Hematopoietic multipotent progenitor cell treated with erythropoietin and hydrocortisone succinate and interleukin-3 and kit ligand, for 15 days (in vitro differentiated cells): ENCODE measurements at places on chromosomes 16 and 17.

- no peak for DNase-seq
Measured at GRCh38 chr17:61809816-61810392, 53.4 kb downstream of the BRIP1 start.

- DNase-seq = no peak
Measured at GRCh38 chr17:75614006-75614405, 19.2 kb upstream of the SMIM5 start.

- no peak for DNase-seq
Measured at GRCh38 chr17:66654106-66654740, 180.7 kb upstream of the CACNG5 start.

DNA sequence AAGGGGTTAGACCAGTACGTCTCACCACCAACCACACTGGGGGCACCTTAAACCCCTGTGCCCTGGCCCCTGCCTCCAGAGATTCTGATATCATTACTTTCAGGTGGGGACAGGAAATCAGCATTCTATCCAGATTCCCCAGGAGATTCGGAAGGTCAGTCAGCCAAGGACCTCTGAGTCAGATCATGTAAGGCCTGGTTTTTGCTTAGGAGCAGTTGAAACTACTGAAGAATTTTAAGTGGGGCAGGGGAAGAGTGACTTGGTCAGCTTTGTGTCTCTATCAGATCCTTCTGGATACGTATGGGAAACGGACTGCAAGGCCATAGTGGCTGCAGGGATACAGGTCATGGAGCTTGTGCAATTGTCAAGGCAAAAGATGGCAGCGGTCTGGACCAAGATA lies 9.0 kb downstream of the EMP2 start:
- DNase-seq = no peak

- DNase-seq = no peak
Measured at GRCh38 chr16:35560637-35560984, 2101.2 kb downstream of the TP53TG3F start.

DNA sequence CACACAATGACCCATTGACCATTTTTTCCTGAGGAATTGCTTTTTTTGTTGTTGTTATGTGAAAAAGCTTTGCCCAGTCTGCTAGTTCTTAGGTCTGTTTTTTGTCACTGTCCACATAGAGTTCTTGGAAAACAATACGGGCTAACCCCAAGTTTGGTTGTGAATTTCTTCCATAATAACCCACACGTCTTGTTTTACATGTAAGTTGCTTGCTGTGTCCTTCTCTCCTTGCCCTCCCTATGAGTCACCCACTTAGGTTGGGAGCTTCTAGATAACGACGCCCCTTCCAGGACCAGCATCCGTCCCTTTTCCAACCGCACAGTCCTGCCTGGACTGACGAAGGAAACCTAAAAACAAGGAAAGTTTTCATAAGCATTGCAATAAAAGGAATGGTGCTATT lies 175.3 kb upstream of the HS3ST3A1 start:
- DNase-seq = no peak

DNA sequence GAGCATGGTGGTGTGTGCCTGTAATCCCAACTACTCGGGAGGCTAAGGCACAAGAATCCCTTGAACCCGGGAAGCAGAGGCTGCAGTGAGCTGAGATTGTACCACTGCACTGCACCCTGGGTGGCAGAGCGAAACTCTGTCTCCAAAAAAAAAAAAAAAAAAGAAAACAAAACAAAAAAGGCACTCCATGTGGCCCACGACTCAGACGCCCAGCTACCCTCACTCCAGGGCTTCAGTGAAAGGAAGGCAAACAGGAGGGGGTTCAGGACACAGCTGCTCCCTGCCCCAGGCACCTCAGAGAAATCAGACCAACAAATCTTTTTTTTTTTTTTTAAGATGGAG lies 91.7 kb downstream of the LITAF start:
- DNase-seq = no peak

DNA sequence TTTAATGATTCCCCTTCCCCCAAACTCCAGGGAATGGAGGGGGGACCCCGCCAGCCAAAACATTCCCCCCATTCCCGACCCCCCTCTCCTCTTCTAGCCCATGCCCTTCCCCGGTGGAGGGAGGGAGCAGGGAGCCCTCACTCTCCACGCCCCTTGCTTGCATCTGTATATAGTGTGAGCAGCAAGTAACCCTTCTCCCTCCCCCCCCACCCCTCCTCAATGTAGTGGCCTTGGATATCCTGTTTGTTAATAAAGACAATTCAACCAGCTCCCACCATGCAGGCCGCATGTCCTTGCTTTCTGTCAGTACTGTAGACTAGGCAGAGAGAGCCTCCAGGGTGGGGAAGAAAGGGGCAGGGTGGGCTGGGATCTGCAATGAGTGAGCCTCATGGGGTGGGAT lies 1.6 kb upstream of the C17orf107 start:
- no peak for DNase-seq

DNA sequence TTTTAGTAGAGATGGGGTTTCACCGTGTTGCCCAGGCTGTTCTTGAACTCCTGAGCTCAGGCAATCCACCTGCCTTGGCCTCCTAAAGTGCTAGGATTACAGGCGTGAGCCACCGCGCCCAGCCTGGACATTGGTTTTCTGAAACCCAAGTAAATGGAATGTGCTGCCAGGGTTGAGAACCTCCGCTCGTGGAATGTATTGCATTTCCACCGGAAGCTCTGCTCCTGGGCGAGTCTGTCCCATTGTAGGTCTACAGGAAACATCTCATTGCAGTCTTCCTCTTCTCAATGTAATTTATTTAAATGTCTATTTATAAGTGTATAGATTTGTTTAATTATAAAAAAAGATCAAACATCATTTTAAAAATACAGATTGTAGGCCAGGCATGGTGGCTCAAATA lies 57.4 kb upstream of the HAPSTR1 start:
- DNase-seq = no peak

DNA sequence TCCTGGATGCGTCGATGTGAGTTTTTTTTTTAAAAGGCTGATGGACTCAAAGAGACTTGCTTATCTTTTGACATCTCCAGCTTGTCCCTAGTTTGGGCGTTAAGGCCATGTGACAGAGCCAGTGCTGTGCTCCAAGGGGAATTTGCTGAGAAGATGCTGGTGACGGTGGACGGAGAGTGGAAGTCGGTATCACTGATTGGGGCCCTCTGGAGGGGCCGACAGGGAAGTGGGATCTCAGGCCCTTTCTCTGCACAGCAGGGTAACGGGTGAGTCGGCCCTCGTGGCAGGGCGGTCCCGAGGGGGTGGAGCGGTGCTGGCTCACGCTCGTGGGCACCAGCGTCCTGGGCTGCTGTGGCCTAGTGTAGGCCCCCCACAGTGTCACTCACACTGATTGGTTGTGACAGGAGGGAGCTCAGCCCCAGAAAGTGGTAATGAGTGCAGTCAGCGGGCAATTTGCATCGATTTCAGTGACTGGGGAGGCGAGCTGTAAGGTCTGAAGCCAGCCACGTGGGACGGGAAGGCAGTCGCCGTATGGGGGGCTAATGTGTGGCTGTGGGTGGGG lies 91.3 kb downstream of the TBC1D16 start:
- no peak for DNase-seq

DNA sequence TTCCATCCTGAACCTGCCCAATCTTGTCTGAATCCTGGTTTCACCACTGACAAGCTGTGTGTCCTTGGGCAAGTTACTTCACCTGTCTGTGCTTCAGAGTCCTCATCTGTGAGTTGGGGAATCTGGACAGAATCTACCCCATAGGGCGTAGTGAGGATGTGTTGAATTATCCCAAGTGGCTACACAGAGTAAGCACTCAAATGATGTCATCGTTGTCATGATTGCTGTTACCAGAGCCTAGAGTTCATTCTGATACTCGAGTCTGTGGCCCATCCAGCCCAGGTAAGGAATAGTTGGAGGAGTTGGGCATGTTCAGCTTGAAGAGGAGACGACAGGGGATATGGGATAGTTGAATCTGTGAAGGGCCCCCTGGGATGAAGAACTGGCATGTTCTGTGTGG lies 45.9 kb downstream of the MAPT start:
- DNase-seq = no peak

DNA sequence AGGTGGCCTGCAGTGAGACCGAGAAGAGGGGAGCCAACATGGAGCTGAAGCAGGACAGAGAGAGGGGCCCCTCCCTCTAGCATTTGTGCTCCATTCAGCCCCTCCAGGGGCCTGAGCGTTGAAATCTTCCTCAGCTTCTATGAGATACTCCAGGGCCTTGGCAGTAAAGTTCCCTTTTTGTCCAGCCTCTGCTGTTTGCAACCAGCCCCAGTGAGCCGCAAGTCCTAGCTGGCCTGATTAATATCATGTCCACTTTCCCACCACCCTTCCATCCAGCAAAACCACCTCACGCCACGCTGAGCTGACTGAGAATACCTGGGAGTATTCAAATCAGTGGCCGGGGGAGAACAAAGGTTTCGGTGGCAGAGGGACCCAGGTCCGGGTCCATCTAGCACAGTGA lies 11.7 kb upstream of the RPH3AL start:
- DNase-seq = no peak

DNA sequence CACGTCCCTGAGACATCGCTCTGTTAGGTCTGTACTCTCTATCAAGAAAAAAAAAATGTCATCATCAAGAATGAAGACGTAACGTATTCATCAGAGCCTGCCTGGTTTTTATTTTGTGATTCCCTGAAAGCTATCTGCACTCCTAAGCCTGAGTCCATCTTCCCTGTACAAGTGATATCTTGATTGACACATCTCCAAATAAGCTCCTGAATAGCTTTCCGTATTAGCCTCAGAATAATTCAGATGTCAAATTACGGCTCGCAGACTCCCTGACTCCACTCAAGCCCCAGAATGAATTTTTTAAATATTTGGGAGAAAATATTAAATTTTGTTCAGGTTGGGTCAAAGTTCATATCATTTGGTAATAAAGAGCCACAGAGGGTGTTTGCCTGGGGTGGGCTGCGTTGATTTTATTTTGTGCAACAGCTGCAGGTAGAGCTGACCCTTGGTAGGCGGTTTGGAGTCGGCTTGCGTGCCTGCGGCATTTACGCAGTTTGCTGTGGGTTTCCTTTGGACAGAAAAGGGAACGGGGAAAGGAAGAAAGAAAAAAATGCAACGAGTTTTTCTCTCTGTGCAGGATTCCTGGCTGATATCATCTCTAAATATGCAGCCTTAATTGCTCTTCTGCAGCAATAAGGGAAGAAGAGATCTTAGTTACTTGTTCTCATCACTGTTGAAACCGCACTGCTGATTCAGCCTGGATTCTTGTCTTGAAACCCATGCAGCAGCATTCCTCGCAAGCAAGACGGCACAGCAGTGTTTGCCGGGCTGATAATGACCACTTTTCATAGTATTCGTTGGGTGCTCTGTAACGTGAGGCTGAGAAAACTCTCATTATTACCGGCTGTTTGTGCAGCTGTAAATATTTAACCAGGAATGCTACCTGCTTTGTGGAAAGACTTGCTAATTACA lies 114.7 kb downstream of the IRX3 start:
- DNase-seq = no peak

DNA sequence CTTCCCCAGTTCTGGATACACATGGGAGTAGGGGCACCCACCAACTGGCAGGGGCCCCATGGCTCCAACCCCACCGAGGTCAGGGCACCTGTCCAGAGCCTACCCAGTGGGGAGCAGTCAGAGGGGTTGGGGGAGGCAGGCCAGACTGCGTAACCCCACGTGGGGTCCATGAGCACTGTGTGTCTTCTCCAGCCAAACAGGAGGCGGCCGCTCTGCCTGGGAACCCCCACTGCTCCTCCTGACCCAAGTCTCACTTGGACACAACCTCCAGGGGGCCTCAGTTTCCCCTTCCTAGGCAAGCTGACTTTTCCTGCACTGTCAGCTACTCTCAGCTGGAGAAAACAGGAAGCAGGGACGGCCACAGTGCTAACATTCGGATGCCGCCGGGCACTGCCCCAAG lies 7.5 kb downstream of the ZNF469 start:
- no peak for DNase-seq

- no peak for DNase-seq
Measured at GRCh38 chr17:34424814-34425491, 61.9 kb upstream of the CCL1 start.

- DNase-seq = no peak
Measured at GRCh38 chr16:12893050-12893750, 8.2 kb upstream of the SHISA9 start.

DNA sequence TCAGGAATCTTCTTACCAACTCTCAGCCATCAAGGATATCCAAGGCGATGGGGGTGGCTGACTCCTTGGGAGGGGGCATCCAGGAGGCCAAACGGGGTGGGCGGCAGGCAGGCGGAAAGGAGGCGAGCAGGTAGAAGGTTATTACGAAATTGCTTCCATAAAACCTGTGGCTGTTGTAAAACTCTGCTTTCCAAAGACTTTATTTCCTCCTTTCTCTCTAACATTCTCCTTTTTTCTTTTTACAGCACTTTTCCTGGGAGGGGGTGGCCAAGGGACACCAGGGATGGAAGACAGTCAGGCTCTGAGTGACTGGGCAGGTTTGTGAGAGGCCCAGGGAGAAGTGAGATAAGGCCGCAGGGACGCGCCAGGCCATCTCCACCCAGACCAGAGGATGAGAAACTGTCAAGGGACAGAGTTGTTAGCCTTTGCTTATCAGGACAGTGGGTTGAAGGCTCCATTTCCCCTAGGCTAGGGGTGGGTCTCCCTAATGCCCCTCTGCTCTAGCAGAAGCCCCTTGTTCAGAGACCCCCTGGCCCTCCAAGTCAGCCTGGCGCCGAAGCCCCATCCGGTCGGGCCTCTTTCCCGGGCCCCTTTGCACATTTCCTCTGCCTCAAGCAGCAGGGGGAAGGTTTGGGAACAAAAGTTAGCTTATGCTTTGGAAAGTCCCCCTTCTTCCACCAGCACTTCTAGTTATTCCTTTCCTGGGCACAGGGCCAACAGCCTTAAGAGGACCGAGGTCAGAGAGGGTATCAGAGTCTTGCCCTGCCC lies 5.0 kb upstream of the HOXB9 start:
- no peak for DNase-seq

GRCh38 chr17:47917581-47917980 lies 21.5 kb downstream of the SP2 start:
- no peak for DNase-seq

DNA sequence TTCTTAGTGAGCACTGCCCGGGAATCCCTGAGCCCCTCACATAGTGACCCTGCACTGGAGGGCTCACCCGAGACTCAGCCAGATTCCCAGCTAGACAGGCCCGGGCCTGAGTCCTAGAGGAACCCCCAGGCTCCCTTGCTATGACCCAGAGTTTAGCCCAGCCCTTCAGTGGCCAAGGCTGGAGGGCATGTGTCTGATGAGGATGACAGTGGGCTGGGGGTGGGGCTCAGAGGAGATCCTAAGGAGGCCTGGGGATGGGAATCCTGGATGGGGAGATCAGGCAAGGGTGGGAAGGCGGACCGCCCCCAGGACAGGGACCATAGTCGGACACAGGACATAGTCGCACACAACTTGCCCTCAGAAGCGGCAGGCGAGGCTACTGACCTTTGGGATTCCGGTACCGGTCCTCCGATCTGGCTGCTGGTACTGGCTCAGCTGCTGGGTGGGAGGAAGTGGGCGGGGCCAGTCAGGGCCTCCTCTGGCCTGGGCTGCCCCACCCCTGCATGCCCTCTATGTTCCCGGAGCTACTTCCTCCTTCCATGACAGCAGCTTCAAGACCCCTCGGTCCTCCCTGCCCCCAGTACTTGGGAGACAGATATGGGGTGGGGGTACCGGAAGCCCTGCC lies 1.1 kb downstream of the CD79B start:
- DNase-seq = no peak
